ENCODE measurements at places on chromosomes 3 and 15.

GRCh38 chr3:112629425-112629824 lies 11.5 kb downstream of the CCDC80 start:
- DNase-seq = no peak

DNA sequence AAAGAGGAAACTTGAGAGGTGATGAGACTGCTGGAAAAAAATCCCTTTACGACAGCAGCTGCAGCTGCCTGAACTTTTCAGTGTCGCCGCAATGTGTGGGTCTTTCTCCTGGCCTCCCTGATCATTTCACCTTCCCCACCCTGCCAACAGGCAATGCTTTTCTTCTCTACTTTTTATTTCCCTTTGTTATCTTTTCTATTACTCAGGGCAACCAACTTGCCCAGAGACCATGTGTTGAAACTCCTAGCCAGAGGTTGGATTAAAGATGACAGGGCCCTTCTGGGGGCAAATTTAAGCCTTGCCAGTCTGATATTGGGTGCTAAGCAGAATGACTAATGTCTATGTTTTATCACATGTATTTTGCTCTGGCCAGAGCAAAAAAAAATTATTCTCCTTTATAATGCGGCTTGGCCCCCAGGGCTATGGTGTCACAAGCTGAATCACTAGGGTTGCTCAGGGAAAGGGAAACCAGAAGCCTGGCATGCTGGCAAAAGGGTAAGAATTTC lies 51.5 kb upstream of the CFAP20DC start:
- no peak for DNase-seq

DNA sequence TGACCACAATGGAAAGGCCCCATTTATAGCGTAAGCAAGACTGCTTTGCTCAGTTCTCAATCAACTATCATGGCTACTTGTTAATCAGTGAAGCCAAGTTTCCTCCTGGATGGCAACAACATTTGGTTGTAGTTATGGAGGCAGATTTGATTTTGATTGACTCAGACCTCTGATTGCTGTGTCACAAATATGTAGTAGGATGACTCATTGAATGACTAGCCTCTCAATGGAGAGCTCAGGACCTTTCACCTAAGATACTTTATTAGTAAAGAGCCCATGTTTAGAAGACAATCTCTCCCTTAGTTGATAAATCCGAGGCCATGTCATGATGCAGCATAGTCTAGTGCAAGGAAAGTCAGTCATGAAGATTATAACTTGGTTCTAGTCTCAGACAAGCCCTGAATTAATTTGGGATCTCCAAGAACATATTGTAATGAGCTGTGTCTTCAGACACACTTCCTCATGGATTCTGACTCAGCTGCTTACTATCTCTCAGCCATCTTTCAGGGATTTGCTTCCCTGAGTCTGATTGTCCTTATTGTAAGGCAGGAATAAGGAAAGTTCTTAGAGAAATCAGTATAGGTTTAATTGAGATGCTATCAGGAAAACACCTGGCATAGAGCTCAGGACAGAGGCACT lies 397.4 kb upstream of the TMCO5A start:
- no peak for DNase-seq

DNA sequence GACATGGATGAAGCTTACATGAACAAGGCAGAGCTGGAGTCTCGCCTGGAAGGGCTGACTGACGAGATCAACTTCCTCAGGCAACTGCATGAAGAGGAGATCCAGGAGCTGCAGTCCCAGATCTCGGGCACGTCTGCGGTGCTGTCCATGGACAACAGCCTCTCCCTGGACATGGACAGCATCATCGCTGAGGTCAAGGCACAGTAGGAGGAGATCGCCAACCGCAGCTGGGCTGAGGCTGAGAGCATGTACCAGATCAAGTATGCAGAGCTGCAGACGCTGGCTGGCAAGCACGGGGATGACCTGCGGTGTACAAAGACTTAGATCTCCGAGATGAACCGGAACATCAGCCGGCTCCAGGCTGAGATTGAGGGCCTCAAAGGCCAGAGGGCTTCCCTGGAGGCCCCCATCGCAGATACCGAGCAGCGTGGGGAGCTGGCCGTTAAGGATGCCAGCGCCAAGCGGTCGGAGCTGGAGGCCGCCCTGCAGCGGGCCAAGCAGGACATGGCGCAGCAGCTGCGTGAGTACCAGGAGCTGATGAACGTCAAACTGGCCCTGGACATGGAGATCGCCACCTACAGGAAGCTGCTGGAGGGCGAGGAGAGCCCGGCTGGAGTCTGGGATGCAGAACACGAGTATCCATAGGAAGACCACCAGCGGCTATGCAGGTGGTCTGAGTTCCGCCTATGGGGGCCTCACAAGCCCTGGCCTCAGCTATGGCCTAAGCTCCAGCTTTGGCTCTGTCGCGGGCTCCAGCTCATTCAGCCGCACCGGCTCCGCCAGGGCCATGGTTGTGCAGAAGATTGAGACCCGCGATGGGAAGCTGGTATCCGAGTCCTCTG lies 77.6 kb downstream of the CLDN11 start:
- no peak for DNase-seq

GRCh38 chr15:62875626-62876021 lies 166.9 kb upstream of the TPM1 start:
- no peak for DNase-seq

- no peak for DNase-seq
These were observed 57.6 kb upstream of the LIPC start for GRCh38 chr15:58374147-58374546.

DNA sequence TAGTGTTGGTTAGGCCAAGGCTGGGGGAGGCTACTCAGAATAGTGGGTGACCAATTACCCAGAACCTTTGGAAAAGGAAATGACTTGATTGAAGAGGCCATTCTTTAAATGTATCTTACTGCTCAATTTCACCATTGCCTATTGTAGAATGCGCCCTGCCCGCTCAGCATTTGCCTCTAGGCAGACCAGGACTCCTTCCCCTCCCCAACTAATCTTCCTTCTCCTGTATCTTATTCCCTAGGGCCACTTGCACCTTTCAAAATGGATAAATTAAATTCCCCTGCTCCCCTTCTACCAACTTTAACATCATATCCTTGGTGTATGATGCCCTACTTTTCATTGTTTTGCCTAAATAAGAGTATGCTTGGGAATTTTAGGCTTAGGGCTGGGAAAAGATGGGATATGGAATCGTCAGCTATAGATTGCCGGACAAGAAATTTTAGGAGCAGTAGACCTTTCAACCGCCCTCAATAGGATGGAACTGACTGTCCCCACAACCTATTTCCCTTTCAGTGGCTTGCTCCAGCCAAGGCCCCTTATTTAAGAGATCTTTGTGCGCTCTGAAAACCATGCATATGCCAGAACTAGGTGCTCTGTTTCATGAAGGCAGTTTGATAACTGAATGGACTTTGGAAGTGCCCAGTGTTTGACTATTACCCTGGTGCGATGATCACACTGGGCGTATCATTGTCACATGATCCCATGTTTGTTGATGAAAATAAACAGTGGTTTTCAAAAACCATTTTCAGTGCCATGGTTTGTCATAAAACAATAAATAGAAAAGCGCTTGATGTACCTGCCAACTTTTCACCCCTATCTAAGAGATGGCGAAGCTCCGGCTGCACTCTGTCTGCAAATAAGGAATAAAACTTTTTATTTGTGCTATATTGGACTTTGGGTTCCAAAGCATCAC lies 74.3 kb upstream of the TSEN2 start:
- DNase-seq = no peak

DNA sequence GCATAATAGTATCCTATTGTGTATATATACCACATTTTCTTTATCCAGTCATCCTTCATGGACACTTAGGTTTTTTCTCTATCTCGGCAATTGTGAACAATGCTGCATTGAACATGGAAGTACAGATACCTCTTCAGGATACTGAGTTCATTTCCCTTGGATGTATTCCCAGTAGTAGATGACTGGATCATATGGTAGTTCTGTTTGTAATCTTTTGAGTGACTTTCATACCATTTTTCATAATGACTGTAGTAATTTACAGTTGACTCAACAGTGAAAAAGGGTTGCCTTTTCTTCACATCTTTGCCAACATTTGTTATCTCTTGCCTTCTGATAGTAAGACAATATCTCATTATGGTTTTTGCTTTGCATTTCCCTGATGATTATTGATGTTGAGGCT lies 21.8 kb downstream of the MYH15 start:
- DNase-seq = no peak

GRCh38 chr3:65497846-65498245 lies 540.9 kb downstream of the MAGI1 start:
- DNase-seq = no peak

DNA sequence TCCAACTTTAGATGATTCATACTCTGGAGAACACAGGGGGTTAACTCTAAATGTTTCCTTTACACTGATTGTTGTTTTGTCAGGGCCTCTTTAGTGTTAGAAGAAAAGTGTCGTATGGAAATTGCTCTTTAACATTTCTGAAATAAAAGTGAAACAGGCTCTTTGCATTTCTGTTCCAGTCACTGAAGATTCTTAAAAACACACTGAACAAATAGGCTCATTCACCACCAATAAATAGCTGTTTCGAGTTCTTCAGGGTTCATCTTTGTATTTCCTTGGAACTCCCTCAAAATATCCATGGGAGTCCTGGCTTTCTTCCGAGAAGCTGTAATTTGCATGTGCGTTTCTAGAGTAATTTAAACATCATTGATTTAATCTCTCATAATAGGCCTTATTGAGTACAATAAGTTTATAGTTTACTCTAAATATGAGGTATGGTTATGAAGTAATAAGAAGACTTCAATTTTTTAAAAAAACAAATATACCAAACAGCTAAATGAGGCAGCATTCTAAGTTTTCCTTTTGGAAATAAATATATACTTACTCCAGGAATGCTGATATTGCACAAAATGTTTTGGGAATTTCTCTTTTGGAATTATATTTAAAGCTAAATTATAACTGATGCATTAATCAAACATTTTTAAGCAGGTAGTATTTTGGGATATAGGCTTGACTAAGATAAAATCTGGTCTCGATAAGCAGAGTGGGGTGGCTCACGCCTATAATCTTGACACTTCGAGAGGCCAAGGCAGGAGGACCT lies 327.4 kb downstream of the EPHA3 start:
- DNase-seq = no peak

- DNase-seq = peak; percentile 15
These were observed 16.5 kb upstream of the LAMP3 start for GRCh38 chr3:183178833-183179549.

DNA sequence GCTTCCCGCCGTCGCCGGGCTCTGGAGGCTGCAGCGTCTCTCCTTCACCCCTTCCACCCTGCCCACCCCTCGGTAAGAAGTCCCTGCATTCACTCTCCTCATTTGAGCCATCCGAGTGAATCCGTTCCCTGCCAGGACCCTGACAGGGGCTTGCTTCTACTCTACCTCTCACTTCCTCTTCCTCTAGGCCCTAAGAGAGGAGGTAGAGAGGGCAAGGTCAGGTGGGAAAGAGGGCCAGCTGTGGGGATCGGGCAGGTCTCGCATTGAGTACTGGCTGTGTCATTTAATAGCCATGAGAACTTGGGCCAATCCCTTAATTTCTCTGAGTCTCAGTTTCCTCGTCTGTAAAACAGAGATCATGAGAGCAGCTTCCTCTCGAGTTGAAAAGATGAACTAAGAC lies 283.6 kb downstream of the UACA start:
- no peak for DNase-seq

GRCh38 chr3:78974181-78974790 lies 793.5 kb downstream of the ROBO1 start:
- DNase-seq = no peak

GRCh38 chr3:55172913-55173312 lies 245.1 kb upstream of the LRTM1 start:
- no peak for DNase-seq

DNA sequence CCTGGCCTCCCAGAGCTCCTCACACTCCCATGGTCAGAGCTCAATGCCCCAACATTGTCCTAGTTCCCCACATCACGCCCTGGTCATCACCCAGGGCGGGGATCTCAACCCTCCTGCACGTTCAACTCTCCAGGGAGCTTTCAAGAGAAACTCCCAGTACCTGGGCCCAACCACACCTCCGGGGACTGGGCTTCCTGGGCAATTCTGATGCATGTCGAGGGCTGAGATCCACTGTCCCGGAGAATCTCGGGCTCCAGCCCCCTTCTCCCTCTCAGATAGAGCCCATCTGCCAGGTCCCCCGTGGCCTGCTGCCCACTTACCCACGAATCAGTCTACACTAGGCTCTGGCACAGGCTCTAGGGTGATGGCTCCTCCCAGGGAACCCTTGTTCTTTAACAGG lies 39.2 kb downstream of the UMPS start:
- no peak for DNase-seq

GRCh38 chr15:35505809-35506208 lies 40.2 kb downstream of the DPH6 start:
- DNase-seq = no peak

GRCh38 chr15:73946795-73947370 lies 20.6 kb downstream of the LOXL1 start:
- DNase-seq = no peak

DNA sequence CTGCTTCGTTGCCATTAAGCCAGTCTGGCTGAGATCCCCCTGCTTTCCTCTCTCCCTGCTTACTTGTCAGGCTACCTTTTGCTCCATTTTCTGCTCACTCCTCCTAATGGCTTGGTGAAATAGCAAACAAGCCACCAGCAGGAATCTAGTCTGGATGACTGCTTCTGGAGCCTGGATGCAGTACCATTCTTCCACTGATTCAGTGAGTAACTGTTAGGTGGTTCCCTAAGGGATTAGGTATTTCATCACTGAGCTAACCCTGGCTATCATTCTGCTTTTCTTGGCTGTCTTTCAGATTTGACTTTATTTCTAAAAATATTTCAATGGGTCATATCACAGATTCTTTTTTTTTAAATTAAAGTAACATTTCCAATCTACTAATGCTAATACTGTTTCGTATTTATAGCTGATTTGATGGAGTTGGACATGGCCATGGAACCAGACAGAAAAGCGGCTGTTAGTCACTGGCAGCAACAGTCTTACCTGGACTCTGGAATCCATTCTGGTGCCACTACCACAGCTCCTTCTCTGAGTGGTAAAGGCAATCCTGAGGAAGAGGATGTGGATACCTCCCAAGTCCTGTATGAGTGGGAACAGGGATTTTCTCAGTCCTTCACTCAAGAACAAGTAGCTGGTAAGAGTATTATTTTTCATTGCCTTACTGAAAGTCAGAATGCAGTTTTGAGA lies 25.0 kb downstream of the CTNNB1 start:
- DNase-seq = no peak

GRCh38 chr15:67038736-67039135 lies 26.7 kb upstream of the SMAD3 start:
- DNase-seq = no peak

GRCh38 chr15:53882311-53882710 lies 95.9 kb upstream of the UNC13C start:
- no peak for DNase-seq

All from CD4-positive, alpha-beta T cell treated with Interleukin-12 subunit alpha and Interleukin-12 subunit beta, for 1 hour (primary cell).